A549 treated with RU486 at 1 μM for 4 hours (cell line): ENCODE measurements at places on chromosomes 5 and 9. TPM values are rescaled to one million over a fixed set of nuclear protein-coding genes. Genes with fewer than 3 reads are reported as not detected.

DND1 gene
- total RNA-seq = 0.48 to 0.94 TPM (median 0.73 TPM) in 5 replicates

CCNO gene
- 5.8 to 10.4 TPM (median 8.7 TPM) in 5 replicates for total RNA-seq

INPP5E gene
- 11.7 to 21.4 TPM (median 19.0 TPM) in 5 replicates for total RNA-seq

TLX3 gene
- total RNA-seq = not detected in 5 replicates

TMEM232 gene
- 0.35 TPM in 1 of 5 replicates, not detected in the others for total RNA-seq

SYNPO gene
- 20.6 to 28.6 TPM (median 26.2 TPM) in 5 replicates for total RNA-seq

DBH gene
- not detected in 5 replicates for total RNA-seq

INSL4 gene
- 13.9 to 18.0 TPM (median 15.5 TPM) in 5 replicates for total RNA-seq

WDR31 gene
- total RNA-seq = 0.88 to 1.3 TPM (median 1.2 TPM) in 5 replicates

PCDHB15 gene
- total RNA-seq = 0.06 to 0.10 TPM (median 0.08 TPM) in 3 of 5 replicates, not detected in the others

SHOC1 gene
- total RNA-seq = not detected in 5 replicates

SPATA31A1 gene
- not detected in 5 replicates for total RNA-seq

LHX2 gene
- total RNA-seq = 3.1 to 5.7 TPM (median 5.5 TPM) in 5 replicates

ZCCHC9 gene
- total RNA-seq = 24.2 to 27.9 TPM (median 27.6 TPM) in 5 replicates

CTXN3 gene
- not detected in 5 replicates for total RNA-seq

SPAG8 gene
- total RNA-seq = 0.26 to 0.47 TPM (median 0.41 TPM) in 5 replicates

MYOZ3 gene
- 0.05 to 0.25 TPM in 2 of 5 replicates, not detected in the others for total RNA-seq

CDKN2B-AS1 gene
- not detected in 5 replicates for total RNA-seq

APBA1 gene
- total RNA-seq = 0.16 to 0.51 TPM (median 0.24 TPM) in 5 replicates

SAXO1 gene
- not detected in 5 replicates for total RNA-seq

SH3TC2 gene
- total RNA-seq = 0.24 to 0.64 TPM (median 0.56 TPM) in 5 replicates

BAAT gene
- total RNA-seq = 0.31 to 0.72 TPM (median 0.47 TPM) in 5 replicates

GBGT1 gene
- 1.6 to 2.7 TPM (median 2.2 TPM) in 5 replicates for total RNA-seq

RBM18 gene
- total RNA-seq = 15.7 to 21.9 TPM (median 20.3 TPM) in 5 replicates

TRIM7 gene
- total RNA-seq = 29.4 to 45.2 TPM (median 39.9 TPM) in 5 replicates
